ENCODE measurements at places on chromosomes 2 and 18.
A peak's percentile ranks its signal among the peaks of the same experiment; 100 is the strongest.

- DNase-seq = peak; percentile 46
Observed at GRCh38 chr18:65754121-65754520, 3.3 kb downstream of the CDH7 start.

GRCh38 chr2:32058130-32058529 is 5.2 kb upstream of the SPAST start:
- no peak for DNase-seq

GRCh38 chr2:96927405-96928171 is 57.7 kb upstream of the SEMA4C start:
- DNase-seq = peak; percentile 77

GRCh38 chr2:197297772-197298318 is 12.7 kb downstream of the ANKRD44 start:
- DNase-seq = no peak

DNA sequence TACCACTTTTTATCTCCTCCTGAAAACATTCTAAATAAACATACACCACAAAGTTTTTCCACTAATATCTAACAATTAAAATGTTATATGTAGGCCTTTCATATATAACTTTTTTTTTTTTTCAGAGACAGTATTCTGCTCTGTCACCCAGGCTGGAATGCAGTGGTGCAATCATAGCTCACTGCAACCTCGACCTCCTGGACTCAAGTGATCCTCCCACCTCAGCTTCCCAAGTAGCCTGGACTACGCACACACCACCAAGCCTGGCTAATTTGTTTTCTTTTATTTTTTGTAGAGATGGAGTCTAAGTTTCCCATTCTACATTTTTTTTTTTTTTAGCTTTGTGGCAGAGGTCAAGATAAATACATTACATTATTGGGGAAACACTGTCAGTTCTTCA is 1612.6 kb upstream of the NXPH2 start:
- no peak for DNase-seq

GRCh38 chr2:177628831-177629230 is 236.3 kb downstream of the AGPS start:
- DNase-seq = no peak

- DNase-seq = no peak
Observed at GRCh38 chr2:241967467-241968144, 98.1 kb downstream of the RTP5 start.

DNA sequence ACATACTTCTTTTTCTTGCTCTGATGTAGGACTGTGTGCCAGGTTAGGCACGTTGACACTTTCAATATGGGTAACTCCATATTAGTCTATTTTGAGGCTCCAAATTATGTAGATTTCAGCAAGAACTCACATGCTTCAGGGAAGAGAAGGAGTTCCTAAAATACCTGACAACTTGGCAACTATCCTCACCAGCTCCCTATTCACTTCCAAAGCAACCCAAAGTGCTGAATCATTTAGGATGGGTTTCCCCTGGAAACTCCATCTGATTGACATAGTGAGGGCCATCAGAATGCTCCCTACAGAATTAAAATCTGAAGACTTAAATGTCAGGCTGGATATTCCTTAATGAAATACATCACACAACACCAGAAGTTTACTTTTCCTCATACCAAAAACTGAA is 32.5 kb upstream of the NFU1 start:
- DNase-seq = no peak

GRCh38 chr2:226295681-226296080 is 503.9 kb downstream of the IRS1 start:
- no peak for DNase-seq

DNA sequence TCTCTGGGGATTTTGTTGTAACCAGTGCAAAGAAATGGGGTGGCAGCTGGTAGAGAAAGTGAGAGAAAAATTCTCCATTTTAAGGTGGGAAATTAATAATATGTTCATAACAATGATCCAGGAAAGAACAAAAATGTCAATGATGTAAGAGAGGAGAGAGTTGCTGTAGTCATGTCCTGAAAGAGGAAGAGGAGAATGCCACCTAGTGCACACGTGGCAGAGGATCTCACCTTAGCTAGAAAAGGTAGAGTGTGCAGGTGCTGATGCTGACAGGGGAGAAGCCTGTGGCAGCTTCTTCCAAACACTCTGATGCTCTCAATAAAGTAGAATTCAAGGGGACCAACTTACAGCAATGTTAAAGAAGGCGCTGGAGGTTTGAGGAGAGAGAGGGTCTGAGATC is 282.9 kb upstream of the PKDCC start:
- DNase-seq = no peak

GRCh38 chr2:234550511-234551107 is 53.7 kb upstream of the ARL4C start:
- DNase-seq = peak; percentile 88

DNA sequence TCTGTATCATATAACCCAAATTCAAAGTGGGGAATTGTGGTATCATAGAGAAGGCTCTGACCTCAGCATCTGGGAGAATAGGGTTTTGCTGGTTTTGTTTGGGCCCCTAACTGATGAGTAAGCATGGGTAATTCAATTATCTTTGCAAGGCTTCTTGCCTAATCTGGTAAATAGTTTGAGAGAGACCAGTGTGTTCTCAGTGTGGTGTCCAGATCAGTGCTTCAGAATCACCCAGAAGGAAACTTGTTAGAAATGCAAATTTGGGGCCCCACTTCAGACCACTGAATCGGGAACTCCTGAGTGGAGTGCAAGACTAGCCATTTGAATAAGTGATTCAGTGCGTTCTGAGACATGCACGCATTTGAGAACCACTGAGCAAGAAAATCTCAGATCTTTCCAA is 282.7 kb downstream of the EPHA4 start:
- DNase-seq = no peak

DNA sequence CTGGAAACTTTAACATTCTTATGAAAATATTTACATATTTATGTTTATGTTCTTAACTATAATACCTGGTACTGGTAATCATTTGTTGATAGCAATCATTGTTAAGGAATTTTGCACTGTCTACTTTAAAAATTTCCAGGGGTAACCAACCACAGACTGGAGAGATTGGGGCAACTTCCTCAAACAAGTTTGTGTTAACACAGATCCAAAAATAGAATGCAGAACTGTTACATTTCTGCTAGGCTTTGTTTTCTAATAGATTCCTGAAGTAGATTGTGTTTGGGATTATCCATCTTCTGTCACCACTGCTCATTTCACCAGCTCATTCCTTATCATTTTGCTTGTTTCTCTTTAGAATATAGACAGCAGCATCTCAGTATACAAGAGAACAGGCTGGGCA is 23.7 kb downstream of the RNF125 start:
- DNase-seq = no peak

- DNase-seq = no peak
Observed at GRCh38 chr2:37301408-37301807, 23.2 kb downstream of the PRKD3 start.

DNA sequence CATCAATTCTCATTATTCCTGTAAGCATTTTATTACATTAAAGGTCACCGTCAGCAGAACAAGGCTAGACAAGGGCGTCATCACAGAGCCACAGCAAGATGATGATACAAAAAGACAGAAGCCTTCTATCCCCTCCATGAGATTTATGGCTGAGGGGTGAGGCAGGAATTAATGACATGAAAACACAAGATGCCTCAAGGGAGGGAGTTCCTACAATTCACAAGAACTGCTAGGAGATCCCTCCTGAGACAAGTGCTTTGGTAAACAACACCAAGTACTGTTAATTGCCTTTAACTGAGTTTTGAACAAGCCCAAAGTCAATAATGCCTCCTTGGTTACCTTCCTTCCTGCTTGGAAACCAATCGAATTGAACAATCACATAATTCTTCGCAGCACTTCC is 14.1 kb downstream of the ADD2 start:
- DNase-seq = no peak

GRCh38 chr18:58813561-58814225 is 51.0 kb upstream of the ZNF532 start:
- no peak for DNase-seq

DNA sequence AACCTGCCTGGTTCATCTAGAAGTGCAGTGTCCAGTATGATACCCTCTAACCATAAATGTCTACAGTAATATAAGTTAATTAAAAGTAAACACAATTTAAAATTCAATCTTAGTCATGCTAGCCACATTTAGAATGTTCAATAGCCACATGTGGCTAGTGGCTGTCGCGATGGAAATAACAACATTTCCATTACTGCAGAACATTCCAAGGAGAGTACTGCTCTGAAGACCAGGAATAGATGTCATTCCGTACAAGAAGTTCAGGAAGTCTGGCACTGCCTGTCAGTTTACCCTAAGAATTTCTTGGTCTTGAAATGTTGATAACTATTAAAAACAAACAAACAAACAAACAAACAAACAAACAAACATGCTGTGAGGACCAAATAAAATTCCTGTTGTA is 17.2 kb downstream of the LANCL1 start:
- no peak for DNase-seq

DNA sequence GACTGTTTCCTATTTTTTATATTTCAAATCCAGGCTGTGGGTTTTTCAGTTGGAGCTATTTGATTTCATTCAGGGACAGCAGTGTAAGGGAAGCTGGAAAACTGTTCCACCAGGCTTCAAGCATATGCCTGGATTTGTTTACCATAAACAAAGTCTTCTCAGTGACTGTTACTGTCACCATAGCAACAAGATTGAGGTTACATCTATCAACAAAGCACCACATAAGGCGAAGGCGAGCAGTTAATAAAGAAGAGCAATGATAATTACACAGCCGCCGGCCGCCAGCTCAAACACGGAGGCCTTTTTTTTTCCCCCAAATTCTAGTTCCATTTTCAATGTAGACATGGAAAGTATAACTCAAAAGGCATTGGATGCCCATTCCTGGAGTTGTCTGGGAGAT is 553.7 kb upstream of the SYT4 start:
- peak; percentile 63 for DNase-seq

DNA sequence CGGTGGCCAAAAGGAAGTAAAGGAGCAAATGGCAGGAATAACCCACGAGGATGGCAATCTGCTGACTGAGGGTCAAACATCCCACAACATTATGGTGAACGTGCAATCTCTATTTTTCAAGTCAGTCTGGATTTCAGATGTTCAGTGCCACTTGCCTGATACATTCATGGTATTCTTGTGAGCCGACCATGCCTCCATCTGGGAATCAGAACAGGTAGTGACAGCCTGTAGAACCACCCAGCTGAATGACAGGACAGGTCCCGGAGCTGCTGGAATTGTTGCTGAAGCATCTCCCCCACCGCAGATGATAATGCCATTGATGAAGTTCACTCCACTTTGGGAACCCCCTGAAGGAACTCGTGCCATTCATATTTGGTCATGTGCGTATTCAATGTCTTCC is 123.2 kb downstream of the CAPN13 start:
- no peak for DNase-seq
